Left hindlimb (tissue), 1 donor: ENCODE measurements at places on chromosomes 2 and 18.

DNA sequence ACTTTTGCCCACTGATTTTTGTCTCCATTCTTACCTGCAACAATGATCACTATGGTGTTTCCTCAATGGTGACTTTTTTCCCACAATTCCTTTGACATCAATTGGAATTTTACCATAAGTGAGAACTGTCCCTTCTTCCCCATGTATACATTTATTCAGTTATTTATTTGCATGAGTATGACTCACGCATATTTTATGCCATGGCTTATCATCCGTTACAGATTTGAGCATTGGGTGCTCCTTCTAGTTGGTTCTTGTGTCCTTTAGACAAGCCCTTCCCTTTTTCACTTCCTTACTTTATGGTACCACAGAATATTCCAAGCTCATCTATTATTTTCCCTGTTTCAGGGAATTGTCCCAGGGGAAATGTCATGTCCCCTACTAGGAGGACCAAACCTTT is 7.6 kb downstream of the COX5B start:
- no peak for DNase-seq

- no peak for DNase-seq
Observed at GRCh38 chr2:240895656-240896388, at the start of gene MAB21L4. Gene MAB21L4 (minus strand): TSS chr2:240896156. CDS start chr2:240895997, 159 bp downstream.

DNA sequence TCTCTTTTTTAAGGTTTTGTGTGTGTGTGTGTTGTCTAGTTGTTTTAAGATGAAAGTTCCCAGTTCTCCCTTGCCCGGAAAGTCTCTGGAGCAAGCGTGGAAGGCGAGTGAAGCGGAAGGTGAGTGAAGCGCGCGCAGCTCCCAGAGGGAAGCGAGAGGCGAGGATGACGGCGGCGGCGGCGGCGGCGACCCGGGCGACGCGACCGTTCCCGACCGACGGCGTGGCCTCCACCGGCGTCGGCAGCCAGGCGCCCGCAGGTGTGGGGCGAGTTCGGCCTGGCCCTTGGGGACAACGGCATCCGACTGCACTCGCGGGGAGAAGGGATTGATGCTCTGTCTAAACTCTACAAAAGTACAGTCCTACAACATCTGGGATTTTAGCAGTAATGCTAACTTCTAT is 321.9 kb downstream of the CELF4 start:
- no peak for DNase-seq

DNA sequence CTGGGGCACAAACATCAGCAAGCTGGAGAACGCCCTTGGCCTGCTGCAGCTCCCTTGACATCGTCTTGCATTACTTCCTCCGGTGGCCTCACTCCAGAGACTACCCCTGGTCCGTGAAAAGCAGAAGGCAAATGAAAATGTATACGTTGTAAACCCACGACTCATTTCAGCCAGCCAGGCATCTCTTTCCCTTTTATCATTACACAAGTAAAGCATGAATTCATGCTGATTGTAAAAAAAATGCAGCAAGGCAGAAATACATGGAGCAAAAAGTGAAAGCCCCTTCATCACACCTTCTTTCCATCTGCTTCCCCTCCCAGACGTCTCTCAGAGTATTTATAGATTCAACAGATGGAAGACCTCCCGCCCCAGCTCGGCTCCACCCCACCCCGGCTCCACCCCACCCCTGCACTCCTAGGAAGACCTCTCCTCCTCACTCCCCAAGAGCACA is 41.6 kb upstream of the RALBP1 start:
- DNase-seq = peak; percentile 78

GRCh38 chr18:40577239-40577980 is 1377.6 kb upstream of the PIK3C3 start:
- no peak for DNase-seq

DNA sequence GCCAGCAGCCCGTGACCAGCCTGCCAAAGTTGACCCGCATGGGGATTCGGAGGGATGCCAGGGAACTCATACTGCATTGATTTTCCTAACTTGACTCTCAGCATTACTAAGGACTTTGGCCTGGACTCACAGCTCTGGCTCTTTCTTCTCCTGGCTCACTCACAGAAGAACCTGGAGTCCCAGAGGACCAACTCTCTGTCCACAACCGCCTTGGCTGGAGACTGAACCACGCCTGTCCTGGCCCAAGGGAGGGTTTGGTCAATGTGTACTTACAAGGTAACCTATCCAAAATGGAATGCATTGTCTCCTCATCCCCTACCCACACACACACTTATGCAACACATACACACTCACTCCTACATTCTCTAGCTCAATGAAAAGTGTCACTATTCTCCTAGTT is 135.6 kb upstream of the KLHL29 start:
- peak; percentile 73 for DNase-seq

- DNase-seq = no peak
Observed at GRCh38 chr2:120716641-120717585, 18.8 kb upstream of the GLI2 start.

DNA sequence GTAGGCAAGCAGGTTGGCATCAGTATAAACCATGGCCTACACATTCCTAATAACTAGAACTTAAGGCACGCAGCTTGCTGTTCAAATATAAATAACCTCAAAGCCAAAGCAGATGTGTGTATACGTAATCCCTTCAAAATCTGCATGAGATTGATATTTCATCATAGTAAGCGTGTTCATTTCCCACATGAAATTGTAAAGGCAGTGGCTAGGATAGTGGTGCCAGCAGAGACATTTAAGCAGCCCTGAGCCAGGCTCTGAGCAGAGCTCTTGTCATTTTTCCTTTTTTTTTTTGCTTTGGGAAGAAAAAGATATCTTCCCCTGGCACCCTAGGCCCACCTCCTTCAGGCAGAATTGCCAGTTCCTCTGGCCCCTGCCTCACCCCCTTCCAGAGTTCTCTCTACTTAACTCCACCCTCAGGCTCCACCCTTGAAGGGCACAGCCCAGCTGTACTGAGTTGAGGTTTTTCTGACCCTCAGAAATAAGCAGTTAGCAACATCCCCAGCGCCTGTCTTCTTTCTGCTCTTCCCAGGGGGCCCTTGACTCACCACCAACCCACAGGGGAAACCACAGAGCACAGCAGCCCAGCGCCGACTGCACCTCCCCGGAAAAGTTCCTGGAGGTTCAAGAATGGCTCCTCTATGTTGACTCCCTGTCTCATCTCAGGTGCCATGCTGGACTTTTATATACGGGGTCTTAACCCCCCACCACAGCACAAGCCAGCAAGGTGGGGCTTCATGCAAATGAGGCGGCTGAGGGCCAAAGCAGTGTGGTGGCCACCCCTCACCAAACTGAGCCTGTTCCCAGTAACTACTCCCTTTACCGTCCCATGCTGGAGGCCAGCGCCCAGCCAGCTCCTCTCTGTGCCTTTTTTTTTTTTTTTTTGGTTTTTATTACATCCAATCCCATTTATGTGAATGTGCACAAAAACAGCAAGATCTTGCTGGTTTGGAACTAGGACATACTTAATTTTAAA is 84.7 kb downstream of the EHD3 start:
- peak; percentile 78 for DNase-seq

GRCh38 chr18:38539856-38540255 is 974.3 kb upstream of the CELF4 start:
- no peak for DNase-seq

GRCh38 chr18:6004683-6005082 is 109.4 kb upstream of the TMEM200C start:
- DNase-seq = no peak
